ENCODE measurements at places on chromosomes 4 and X.

DNA sequence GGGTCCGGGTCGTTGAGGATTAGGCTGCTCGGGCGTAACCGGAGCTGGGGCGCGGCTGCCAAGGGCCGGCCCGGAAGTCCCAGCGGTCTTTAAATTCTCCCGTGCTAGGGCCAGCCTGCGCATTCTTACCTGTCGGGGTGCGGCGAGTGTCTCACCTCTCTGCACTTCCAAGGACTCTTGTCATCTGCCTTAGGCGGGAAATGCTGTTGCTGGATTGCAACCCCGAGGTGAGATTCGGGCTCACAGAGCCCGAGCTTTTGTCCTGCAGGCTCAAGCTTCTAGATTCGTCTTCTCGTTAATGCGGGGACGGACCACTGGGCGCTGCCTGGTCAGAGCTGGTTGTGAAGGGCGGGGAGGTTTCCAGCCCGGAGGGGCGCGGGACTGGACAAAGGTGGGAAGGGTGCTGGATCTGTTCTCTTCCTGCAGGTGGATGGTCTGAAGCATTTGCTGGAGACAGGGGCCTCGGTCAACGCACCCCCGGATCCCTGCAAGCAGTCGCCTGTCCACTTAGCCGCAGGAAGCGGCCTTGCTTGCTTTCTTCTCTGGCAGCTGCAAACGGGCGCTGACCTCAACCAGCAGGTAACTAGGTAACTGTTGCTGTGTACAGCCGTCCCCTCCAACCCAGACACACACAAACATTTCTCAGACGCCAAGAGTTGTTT, at the start of gene ANKRD37:
Gene ANKRD37 (plus strand): TSS at position 118 of the 662 bp plus-strand sequence. CDS start 83 bp downstream, at position 201.
- DNase-seq = no peak

DNA sequence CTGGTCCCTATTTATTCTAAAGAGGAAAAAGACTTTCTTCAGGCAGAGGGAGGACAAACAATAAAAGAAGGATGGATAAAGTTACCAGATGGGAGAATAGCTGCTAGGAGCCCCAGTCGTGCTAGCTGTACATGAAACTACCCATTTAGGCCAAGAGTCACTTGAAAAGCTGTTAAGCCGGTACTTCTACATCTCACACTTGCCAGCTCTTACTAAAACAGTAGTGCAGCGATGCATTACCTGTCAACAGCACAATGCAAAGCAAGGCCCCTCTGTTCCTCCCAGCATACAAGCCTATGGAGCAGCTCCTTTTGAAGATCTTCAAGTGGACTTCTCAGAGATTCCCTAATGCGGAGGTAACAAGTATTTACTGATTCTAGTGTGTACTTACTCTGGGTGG, 1138.8 kb downstream of the ARAP2 start:
- DNase-seq = no peak

GRCh38 chr4:169986369-169986768, 39.8 kb downstream of the MFAP3L start:
- DNase-seq = no peak

DNA sequence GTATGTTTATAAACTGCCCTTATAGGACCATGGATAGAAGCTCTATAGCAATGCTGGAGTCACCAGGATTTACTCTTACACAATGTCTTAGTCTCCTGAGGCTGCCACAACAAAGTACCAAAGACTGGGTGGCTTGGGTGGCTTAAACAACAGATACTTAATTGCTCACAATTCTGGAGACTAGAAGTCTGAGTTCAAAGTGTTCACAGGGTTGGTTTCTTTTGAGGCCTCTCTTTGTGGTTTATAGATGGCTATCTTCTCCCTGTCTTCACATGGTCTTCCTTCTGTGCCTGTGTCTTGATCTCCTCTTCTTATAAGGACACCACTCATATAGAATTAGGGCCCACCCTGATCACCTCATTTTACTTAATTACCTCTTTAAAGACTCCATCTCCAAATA, 2.0 kb upstream of the TRPC3 start:
- no peak for DNase-seq

DNA sequence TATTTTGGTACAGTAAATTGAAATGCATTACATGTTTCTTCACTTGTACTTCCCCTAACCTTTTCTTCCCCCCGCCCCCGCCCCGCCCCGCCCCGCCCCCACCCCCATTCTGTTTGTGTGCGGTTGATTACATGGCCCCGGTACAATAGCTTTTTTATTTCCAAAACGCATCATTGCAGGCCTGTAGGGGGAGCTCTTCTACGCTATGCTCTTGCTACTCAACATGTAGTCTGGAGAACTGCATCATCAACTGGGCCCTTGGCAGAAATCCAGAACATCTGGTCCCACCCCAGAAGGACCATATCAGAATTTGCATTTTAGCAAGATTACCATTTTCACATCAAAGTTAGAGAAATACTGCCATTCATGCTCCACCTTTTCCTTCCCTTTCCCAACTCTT, 333.3 kb upstream of the DDX53 start:
- no peak for DNase-seq

GRCh38 chr4:3529363-3529762, 2.9 kb downstream of the LRPAP1 start:
- no peak for DNase-seq

GRCh38 chr4:8860892-8861575, 10.6 kb downstream of the HMX1 start:
- DNase-seq = no peak

DNA sequence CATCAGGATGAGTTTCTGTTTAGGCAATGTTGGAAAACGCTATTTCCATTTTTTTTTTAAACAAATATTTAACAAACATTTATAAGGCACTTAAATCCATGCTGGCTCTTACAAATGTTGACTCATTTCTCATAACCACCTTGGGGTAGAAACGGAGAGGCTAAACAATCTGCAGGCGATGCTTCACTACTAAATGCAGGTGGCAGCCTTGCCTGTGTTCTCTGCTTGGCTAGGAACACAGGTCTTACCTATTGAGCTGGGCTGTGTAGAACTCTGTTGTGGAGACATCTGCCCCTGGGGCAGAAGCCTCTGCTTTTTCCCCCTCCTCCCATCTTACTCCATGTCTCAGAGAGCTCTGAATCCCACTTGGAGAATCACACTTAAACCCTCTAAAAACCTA, 1.4 kb upstream of the CXCL1 start:
- no peak for DNase-seq

- no peak for DNase-seq
Observed at GRCh38 chrX:119374736-119375135, 24.4 kb upstream of the SLC25A43 start.

GRCh38 chr4:84914686-84915395, 51.6 kb downstream of the WDFY3 start:
- DNase-seq = no peak

DNA sequence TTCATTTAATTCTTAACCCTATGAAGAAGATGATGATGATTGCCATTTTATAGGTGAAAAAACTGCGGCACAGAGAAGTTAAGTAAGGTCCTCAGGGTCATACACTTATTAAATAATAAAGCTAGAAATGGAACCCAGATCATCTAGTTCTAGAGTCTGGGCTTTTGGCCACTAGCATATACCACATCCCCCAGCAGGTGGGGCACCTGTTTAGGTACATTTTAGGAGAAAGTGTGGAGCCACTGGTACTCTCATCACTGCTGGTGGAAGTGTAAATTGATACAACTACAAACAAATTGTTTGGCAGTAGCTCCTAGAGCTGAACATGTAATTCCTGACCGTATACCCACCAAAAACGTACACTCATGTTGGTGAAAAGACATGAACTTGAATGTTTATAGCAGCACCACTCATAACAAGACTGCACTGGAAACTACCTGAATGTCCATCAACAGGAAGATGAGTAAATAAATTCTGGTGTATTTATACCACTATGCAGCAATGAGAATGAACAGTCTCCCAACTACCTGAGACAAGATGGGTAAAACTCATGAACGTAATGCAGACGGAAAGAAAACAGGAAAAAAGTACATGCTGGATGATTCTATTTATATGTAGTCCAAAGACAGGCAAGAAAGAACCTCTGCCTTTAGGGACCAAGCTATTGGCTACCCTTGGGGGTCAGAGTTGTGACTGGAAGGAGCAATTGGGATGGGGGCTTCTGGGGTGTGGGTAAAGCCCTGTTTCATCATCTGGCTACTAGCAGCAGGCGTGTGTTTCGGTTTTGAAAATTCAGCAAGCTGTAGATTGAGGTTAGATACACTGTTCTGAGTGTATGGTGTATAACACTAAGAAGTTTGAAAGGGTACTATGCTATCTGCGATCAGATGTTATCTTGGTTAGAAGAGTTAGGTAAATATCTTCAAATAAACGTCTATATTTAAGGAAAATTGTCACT, 72.3 kb upstream of the ADGRG2 start:
- no peak for DNase-seq

DNA sequence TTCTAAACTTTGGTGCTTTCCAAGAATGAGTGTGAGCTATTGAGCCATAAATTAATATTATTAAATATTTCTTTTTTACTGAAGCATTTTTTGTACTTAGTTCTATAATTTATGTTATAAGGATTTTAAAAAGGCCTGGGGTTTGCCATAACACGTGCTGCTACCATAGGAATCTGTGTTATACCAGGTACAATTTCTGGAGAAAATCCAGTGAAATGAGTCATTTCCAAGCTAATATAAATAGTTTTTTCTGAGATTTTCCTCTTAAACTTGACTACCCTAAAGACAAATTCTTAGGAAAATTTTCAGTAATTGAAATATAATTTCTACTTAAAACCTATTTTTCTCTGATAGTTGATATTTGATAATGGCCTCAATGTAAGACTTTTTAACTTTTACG, 130.8 kb downstream of the TLL1 start:
- DNase-seq = no peak

DNA sequence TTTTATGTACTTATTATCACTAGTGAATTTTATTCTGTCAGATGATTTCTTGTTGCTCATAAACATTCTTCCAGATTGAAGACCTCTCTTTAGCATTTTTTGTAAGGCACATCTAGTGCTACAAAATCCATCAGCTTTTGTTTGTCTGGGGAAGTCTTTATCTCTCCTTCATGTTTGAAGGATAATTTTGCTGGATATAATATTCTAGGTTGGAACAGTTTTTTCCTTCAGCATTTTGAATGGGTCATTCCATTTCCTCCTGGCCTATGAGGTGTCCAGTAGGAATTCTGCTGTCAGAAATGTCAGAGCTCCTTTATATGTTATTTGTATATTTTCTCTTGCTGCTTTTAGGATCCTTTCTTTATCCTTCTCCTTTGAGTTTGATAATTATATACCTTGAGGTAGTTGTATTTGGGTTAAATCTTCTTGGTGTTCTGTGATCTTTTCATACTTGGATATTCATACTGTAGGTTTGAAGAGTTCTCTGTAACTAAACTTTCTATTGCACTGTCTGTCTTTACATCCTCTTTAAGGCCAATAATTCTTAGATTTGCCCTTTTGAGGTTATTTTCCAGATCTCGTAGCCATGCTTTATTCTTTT, 58.3 kb downstream of the PTPN13 start:
- DNase-seq = no peak

- DNase-seq = no peak
Observed at GRCh38 chrX:13535376-13536165, 33.8 kb upstream of the EGFL6 start.

DNA sequence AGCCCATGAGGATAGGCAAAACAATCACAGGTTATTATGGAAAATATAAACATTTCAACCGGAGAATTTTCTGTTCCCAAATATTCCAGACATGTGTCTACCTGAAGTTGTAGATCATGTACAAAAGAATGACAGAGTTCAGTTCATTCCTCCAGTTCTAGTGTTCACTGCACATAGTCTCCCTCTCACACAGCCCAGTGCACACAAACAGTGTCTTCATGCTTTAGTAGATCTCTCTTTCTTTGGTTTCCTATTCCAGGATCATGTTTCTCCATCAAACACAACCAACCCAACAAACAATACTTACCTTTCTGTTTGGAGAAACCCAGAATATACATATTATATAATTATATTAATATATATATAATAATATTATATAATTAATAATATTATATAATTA, 671.9 kb downstream of the TRIML1 start:
- no peak for DNase-seq

GRCh38 chrX:124307253-124307907, 25.1 kb upstream of the TEX13D start:
- DNase-seq = no peak

GRCh38 chr4:181647396-181648147, 595.6 kb upstream of the TENM3 start:
- DNase-seq = no peak

Data from activated T-cell treated with anti-CD3 and anti-CD28 coated beads for 4 hours (primary cell).